ENCODE measurements at places on chromosomes 3 and 15.

DNA sequence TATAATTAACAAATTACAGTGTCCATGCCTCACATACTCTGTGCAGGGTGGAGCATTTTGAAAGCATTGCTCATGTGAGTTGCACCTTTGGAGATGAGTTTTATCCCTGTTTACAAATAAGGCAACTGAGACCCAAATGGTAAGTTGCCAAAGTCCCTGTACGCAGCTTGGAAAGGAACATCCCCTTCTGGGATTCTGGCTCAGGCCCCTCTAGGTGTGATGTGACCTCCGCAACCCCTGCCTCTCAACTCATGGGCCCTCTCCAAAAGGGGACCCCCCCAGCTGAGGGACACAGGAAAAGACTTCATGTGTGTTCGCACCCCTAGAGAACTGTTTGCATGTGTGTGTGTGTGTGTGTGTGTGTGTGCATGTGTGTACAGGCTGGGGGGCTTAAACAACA lies 25.3 kb downstream of the PRR20G start:
- no peak for DNase-seq

DNA sequence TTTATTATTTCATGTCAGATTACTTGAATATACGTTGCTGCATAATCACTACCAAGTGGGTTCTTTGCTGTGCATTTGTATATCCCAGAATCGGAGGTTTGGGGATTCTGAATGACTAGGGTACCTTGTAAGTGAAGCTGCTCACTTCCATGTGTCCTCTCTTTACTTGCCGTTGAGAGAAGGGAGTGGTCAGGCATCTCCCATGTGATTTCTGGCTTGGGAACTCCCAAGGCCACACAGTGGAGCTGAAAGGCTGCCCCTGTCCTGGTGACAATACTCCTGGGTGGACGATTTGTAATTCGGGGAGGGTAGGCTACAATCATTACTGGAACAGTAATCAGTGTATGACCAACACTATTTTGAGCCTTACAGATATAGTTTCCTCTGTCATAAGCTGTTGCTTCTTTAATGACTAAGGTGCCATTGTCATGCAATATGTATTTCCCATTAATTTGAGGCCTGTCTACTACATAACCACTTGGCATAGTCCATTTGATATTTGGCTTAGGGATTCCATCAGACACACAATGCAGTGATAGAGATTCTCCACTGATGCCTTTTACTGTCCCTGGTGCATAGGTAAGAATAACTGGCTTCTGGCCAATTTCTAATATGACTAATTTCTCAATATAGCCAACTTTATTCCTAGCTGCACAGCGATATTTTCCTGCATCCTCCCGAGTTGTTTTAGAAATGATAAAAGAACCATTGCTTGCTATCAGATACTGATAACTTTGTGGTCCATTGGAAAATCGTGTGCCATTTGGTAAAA lies 24.0 kb downstream of the IGSF10 start:
- no peak for DNase-seq

GRCh38 chr3:171915275-171915674 lies 72.1 kb downstream of the TMEM212 start:
- DNase-seq = no peak

GRCh38 chr3:60989626-60990441 lies 261.4 kb downstream of the FHIT start:
- DNase-seq = no peak

DNA sequence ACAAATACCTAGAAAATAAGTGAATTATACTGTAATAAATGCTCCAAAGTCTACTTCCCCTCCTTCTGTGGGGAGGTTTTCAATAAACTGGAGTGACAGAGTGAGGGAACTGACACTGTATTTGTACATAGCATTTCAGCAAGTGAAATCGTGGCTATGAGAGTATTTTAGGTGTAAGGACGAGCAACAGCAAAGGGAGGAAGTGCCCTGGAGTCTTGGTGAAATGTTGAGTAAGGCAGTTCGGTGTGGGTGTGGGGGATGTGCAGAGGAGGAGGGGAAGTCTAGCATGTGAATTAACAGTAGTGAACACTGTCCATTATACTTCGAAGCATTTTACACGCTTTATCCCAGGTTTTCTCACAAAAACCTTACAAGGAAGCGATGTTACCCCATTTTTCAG lies 18.1 kb upstream of the P2RY13 start:
- no peak for DNase-seq

DNA sequence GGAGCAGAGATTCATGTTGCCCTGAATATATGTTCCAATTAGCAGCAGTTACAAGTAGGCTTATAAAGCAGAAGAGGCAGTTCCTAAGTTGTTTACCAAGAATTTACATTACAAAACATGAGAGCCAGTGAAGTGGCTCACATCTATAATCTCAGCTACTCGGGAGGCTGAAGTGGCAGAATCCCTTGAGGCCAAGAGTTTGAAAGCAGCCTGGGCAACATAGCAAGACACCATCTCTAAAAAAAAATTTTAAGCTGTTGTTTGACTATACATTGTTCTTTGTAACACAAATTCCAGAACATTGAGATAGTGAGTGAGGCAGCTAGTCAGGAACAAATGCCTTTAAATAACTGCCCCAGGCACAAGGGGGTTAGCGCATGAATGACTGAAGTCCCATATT lies 10.3 kb upstream of the ZMAT3 start:
- DNase-seq = no peak

DNA sequence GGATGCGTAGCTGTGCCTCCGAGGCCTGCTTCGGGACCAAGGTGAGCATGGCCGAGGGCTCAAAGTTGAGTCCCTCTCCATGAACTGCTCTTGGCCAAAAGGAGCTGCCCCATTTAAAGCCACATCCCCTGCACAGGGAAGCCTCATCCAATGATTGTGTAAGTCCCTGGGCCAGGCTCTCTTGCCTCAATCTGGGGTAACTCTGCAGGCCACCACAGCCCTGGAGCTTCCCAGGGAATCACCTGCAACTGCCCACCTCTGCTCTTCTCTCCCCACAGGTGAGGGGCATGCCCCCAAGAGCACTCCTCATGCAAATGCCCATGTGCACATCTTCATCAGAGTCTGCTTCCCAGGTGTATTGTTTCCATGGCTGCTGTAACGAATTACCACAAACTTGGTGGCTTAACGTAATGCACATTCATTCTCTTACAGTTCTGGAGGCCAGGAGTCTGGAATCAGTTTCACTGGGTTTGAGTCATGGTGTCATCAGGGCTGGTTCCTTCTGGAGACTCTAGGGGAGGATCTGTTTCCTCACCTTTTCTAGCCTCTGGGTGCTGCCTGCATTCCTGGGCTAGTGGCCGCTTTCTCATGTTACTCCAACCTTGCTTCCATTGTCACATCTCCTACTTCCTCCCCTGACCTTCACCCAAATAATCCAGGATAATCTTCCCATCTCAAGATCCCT lies 25.0 kb upstream of the LOXL1 start:
- no peak for DNase-seq

- no peak for DNase-seq
Measured at GRCh38 chr3:184377374-184377773, 633 bp downstream of the THPO start.

DNA sequence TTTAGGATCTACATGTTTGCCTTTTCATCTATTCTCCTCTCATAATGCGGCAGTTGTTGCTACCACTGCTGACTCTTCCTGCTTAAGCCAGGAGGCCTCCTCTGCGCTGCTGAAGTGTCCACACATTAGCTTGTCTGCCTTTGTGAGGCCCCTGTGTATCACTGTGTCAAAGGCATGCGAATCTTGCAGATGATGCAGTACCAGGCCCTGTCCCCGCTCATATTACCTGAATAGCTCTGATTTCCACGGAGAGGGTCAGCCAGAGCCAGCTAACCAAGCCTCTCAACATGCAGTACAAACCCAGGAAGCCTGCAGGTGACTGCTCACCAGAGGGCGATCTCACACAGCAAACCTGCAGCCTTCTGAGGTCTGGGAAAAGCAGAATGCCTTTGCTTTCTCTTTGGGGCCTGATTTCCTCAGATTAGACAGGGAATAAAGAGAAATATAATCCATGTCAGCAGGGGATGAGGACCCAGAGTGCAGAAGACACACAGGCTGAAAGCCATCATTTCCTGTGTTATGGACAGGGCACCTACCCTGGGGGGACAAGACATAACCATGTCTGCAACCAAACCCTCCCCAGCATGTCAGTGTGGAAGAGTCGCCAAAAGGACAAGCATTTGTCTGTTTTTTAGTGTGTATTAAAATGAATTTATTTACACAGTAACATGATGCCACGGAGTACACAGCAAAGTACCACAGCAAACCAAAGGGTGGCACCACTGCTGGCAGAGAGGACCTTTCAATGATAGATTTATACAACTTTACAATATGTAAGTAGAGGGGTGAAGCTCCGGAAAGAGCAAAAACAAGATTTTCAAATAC lies 36.8 kb upstream of the TSPAN3 start:
- DNase-seq = peak; percentile 6

- DNase-seq = no peak
Measured at GRCh38 chr15:68305420-68305871, 27.9 kb downstream of the FEM1B start.

- DNase-seq = no peak
Measured at GRCh38 chr3:61983479-61983878, 389.9 kb downstream of the FEZF2 start.

DNA sequence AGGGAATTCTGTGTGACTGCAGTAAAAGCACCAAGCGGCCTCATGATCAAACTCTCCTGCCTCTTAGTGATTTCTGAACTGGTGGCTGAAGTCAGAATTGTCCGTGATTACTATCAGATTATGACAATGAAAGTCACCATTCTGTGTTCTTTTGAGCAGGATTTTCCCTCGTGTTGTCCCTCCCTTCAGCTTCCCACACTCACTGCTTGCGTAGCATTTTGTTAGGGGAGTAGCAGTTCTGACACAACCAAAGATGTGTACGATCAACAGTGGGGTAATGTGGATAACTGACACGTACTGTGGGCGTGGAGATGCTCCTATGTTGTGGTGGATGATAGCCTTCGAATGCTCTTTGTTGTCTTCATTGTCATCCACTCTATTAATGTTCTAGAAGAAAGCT lies 67.8 kb upstream of the ICE2 start:
- DNase-seq = no peak

- DNase-seq = no peak
Measured at GRCh38 chr3:62142331-62143085, 230.8 kb downstream of the FEZF2 start.

- DNase-seq = no peak
Measured at GRCh38 chr3:167110901-167111300, 269.2 kb downstream of the ZBBX start.

All from CD4-positive, alpha-beta T cell treated with Interleukin-15 for 4 hours (primary cell).